Frontal cortex (tissue), 4 donors: ENCODE measurements at places on chromosomes 12 and 14. TPM values are rescaled to one million over a fixed set of nuclear protein-coding genes. Genes with fewer than 3 reads are reported as not detected.
A peak's percentile ranks its signal among the peaks of the same experiment; 100 is the strongest.

GRCh38 chr14:60327447-60328331 is 78.7 kb downstream of the PPM1A start:
- peak; percentile 49 for DNase-seq

- peak; percentile 47 for DNase-seq
Measured at GRCh38 chr14:50560931-50561285, 963 bp downstream of the ATL1 start.

KCNH3 gene
- 3.7 TPM for total RNA-seq

GRCh38 chr14:93155667-93156066 is 29.0 kb downstream of the MOAP1 start:
- no peak for DNase-seq

RERGL gene
- 2.0 TPM for total RNA-seq

DNA sequence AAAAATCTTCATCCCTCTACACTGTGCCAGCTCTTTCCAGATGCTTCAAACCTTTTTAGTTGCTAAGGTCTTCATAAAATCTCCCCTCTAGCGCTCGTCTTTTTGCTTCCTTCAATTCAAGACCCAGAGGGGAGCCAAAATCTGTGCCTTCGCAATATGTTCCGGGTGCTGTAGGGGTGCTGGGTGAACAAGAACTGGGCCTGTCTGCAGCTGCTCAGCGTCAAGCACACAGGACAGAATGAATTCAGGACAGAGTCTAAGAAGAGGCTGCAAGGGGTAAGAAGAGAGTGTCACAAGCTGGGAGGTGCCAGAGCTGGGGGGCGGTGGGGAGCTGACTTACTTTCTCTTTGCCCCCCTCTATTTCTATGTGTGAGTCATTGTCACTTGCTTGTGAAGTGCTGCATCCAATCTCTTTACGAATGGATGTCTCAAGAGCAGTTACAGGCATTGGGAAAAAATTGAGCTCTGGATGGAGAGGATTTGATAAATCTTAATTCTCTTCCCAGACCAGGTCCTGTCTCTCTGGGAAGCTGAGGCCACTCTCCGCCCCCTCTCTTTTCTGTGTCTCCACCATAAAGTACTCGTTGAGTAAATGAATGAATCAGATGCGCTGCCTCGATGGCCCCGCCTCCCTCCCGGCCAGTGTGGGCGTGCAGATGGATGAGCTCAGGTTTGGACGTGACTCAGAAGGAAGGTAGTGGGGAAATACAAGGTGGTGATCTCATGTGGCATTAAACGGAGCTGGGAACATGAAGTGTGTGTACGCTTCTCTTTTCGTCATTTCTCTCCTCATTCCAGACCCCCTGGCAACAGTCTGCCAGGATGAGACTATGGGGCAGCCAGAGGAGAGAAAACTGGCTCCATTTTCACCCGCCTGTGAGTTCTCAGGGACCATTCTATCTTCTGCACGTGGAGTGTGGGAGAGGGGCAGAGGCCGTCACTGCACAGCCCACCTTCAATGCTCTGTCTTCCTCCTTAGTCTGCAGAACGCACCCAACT is 91.3 kb downstream of the TSPAN9 start:
- DNase-seq = peak; percentile 46

POLE2 gene
- total RNA-seq = 5.3 TPM

DNA sequence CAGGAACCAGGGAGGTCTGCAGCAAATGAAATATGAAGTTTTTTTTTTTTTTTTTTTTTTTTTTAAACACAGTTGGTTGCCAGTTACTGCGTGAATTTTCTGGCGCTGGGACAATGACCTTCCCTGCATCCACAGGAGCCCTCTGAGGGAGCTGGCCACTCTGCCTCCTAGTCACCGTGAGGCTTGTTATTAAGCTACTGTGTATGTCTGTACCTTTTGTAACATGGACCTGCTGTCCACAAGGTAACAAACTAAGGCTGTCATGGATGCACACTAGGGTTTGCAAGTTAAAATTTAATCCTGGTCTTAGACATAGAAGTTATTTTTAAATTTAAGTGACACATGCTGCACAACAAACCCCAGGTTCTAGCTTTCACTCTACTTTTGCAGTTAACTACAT is 211.0 kb downstream of the SSPN start:
- no peak for DNase-seq

GRCh38 chr14:80948291-80948690 is 6.8 kb upstream of the CEP128 start:
- no peak for DNase-seq

GRCh38 chr12:123860377-123860776 is 98.3 kb downstream of the DNAH10 start:
- DNase-seq = no peak

GRCh38 chr14:27995691-27996090 is 770.9 kb upstream of the FOXG1 start:
- DNase-seq = no peak

DNA sequence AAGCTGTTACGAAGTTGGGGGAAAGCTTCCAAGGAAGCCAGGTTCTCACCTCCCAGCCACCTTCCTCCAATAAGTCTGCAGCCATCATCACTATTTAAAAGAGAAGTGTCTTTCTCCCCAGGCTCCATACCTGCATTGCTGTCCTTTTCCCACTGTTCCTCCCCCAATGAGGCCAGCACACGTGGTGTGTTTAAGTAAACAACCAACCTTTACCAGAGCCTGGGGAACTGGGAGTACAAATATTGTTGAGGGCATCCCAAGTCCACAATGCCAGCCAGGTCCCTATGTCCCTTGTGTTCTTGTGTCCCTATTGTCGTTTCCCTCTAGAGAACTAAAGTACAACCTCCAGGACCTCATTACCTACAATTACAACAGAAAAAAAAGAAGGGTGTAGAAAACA is 49.2 kb upstream of the PNMA1 start:
- DNase-seq = no peak

KCNC2 gene
- total RNA-seq = 22.4 TPM

GRCh38 chr12:118332511-118332910 is 40.2 kb downstream of the TAOK3 start:
- DNase-seq = no peak

OR4E2 gene
- not detected for total RNA-seq

- DNase-seq = no peak
Measured at GRCh38 chr12:124301084-124301654, 6.3 kb downstream of the RFLNA start.

GEMIN2 gene
- 62.0 TPM for total RNA-seq

- peak; percentile 30 for DNase-seq
Measured at GRCh38 chr14:36517242-36518030, 2.6 kb downstream of the NKX2-1 start.

DNA sequence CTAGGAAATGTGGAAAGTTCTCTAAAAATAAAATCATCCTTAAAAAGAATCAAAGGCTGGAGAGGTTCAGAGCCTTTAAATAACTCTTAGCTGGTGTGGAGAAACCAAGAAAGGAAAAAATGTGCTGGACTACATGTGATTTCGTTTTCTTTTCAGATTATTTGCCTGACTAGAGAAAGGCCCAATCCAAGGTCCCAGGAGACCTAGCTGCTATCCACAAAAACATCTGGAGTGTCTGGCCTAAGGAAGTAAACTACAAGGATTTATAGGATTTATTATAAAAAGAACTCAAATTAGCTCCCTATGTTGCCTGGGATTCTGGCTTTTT is 774 bp upstream of the TMEM30B start:
- DNase-seq = no peak

DNA sequence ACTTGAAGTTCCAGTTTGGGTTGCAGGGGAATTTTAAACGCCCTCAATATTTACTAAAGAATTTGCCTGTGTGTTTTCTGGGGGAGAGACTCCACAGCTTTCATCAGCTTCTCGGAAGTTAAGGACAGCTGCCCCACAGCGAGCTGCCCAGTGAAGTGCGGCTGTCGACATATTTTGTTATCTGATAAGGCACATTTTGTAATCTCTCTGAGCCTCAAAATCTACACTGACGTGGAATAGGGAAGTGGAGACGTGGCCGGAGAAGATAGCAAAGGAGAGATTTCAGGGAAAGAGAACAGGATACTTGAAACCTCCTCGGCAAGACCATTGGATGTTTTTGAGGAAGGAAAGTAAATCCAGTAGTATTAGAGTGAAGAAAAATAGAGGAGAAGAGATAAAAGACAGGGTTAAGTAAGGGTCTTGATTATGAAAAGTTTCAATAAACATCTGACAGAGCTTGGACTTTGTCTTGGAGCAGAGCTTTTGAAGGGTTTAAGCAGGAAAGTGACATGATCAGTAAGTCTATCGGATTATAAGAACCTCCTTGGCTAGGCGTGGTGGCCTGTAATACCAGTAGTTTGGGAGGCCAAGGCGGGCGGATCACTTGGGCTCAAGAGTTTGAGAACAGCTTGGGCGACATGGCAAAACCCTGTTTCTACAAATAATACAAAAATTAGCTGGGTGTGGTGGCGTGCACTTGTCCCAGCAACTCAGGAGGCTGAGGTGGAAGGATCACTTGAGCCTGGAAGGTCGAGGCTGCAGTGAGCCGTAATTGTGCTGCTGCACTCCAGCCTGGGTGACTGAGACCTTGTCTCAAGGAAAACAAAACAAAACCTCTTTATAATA is 1.1 kb downstream of the POLR3B start:
- no peak for DNase-seq

GRCh38 chr12:121626087-121626852 is at the start of gene ORAI1:
Gene ORAI1 (plus strand): TSS chr12:121626530.
- DNase-seq = peak; percentile 97

DNA sequence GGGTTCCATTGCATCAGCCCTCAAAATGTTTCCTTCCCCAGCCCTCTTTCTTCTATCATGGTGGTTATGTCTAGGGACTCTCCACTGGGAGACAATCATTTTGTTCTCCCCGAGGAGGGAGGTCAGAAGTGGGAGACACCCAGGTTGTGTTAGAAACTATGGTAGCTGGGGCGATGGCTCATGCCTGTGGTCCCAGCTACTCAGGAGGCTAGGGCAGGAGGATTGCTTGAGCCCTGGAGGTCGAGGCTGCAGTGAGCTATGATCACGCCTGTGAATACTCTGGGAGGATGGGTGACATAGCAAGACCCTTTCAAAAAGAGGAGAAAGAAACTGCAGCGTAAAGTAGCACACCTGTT is 13.0 kb upstream of the LRRC23 start:
- no peak for DNase-seq

DNA sequence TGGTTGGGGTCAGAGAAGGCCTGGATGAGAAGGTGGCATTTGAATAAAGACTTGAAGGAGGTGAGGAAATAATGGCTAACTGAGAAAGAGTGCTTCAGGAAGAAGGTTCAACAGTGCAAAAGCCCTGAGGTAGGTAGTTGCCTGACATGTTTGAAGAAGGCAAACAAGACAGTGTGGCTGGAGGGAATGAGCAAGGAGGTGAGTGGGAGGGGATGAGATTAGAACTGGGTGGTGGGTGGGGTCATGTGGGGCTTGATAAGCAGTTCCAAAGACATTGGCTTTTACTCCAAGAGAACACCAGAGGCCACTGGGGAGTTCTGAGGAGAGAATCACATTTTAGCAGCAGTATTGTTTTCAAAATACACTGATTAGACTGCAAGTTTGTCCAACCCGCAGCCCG is 50.5 kb downstream of the HSPB8 start:
- no peak for DNase-seq

DTX1 gene
- total RNA-seq = 18.3 TPM

DNA sequence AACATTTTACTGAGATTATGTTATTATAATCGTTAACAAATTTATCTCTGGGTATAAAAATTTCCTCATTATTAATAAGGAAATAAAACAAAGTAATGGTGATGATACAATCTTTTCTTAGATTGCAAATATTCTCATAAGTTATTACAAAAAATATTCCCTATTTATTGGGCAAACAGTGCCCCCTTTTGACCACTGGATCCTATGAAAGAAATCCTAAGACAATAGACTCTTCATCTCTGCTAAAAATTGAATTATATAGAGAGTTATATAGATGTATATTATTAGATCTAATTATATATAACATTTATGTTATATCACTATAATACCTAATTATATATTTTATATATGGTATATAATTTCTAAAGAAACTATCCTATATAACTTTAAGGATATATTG is 94.2 kb upstream of the FGD4 start:
- no peak for DNase-seq

ZFHX2 gene
- 1.2 TPM for total RNA-seq

ACRBP gene
- 0.41 TPM for total RNA-seq

SPX gene
- 0.41 TPM for total RNA-seq

DNA sequence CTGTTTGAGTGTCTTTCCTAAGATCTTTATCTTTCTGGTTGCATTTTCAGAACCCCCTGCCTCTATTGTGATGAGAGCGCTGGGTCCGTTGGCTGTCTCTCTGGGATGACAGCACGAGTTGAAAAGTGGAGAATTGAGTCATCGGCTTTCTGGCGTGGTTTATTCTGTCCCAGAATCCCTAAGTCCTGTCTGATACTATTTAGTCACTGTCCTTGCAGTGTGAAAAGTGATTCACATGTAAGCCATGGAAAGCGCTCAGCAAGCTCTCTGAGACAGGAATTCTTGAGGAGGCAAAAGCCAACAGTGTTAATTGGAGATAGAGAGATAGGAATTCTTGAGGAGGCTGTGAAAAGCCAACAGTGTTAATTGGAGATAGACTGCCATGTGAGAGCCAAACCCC is 121.7 kb downstream of the CHST11 start:
- no peak for DNase-seq

CMTM5 gene
- 1.6 TPM for total RNA-seq

- no peak for DNase-seq
Measured at GRCh38 chr12:47950856-47951468, 12.4 kb upstream of the TMEM106C start.

GRCh38 chr12:94674835-94675234 is 24.5 kb upstream of the TMCC3 start:
- no peak for DNase-seq

DNA sequence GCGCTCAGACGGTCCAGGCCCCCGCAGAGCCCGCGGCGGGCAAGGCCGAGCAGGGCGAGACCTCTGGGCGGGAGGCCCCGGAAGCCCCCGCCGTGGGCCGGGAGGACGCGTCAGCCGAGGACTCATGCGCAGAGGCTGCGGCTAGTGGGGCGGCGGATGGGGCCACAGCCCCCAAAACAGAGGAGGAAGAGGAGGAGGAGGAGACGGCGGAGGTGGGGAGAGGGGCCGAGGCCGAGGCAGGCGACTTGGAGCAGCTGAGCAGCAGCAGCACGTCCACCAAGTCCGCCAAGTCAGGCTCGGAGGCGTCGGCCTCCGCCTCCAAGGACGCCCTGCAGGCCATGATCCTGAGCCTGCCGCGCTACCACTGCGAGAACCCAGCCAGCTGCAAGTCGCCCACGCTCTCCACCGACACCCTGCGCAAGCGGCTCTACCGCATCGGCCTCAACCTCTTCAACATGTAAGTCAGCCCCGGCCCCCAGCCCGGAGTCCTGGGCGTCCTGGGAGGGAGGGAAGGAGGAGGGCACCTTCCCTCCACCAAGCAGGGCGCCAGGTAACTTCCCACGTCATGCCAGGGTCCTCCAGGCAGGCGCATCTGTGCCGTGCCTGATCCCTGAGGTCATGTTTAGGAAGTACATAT is 72.4 kb downstream of the IQSEC3 start:
- DNase-seq = peak; percentile 43
